Activated CD8-positive, alpha-beta T cell treated with anti-CD3 and anti-CD28 coated beads, Interleukin-2, amount 10 ng/mL, durations not matched to agents 7 days and 5 days (primary cell): ENCODE measurements at places on chromosomes 7 and 10. TPM values are rescaled to one million over a fixed set of nuclear protein-coding genes. Genes with fewer than 3 reads are reported as not detected.

IQCE gene
- total RNA-seq, result 12.4 TPM

ELFN1 gene
- not detected for total RNA-seq

- peaks cover 42% of the 10 kb centered on the region for H3K4me1 ChIP-seq
- H3K36me3 ChIP-seq, result no peaks in the 10 kb centered on the region
- no peak for DNase-seq
- H3K27ac ChIP-seq, result peak overlapping the region; percentile 47
- H3K27me3 ChIP-seq, result no peaks in the 10 kb centered on the region
Observed at GRCh38 chr10:30749385-30749784, 119.8 kb upstream of the LYZL2 start.

DNA sequence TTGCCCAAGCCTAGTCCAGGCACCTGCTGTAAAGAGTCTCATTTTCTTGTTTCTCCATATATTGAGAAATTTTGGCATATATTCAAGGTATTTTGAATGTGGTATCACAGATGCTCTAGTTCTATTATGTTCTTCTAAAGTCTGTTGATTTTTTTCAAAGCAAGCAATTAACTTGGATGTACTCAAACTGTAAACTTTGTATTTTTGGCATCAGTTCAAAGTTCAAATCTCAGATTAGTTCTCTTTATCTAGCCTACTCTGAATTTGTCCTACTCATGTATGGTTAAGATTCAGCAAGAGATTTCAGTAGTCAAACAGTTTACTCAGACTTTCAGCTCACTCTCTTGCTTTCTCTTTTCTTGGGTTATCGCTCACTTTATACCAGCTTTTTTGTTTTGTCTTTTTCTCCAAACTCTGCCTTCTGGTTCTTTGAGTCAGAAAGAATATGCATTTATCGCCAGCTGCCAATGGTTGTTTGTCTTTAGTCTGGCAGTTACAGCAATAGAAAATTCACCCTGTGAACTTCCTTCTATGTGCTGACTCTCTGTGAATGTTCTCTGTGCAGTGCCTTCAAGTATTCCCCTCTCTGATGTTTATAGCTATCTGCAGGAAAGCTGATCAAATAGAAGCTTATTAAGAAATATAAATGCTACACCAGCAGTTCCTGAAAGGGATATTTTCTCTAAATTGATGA, 56.0 kb downstream of the ANKRD7 start:
- no peak overlapping the region for H3K4me3 ChIP-seq
- H3K27ac ChIP-seq, result no peak overlapping the region
- H3K27me3 ChIP-seq, result peaks cover 46% of the 10 kb centered on the region
- no peaks in the 10 kb centered on the region for H3K36me3 ChIP-seq
- no peaks in the 10 kb centered on the region for H3K4me1 ChIP-seq

DNA sequence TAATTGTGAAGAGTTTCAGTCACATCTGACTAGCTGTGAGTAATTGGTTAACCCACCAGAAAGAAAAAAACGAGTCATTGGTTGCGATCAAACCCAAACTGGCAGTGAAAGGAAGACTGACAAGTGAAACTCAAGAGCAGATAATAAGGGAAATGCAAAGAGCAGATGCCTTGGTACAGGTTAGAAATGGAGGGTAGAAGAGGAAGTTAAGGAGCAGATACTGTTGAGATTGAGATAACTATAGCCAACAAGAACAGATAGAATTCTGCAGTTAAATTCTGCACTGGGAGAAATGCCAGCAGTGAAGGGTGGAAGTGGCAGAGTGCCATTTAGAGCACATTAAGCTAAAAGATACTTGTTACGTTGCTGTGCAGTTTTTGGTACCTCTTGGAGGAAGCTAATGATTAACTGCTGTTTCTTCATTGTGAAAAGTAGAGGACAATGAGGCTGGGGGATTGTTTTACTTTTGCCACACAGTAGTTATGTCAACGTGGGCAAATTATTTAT, 65.8 kb downstream of the CDK13 start:
- H3K36me3 ChIP-seq, result peaks cover 19% of the 10 kb centered on the region
- no peak overlapping the region for H3K4me3 ChIP-seq
- no peak overlapping the region for H3K27ac ChIP-seq
- no peaks in the 10 kb centered on the region for H3K27me3 ChIP-seq

- H3K27me3 ChIP-seq, result peaks cover 10% of the 10 kb centered on the region
- H3K4me1 ChIP-seq, result peaks cover 12% of the 10 kb centered on the region
- DNase-seq, result no peak
- H3K27ac ChIP-seq, result no peak overlapping the region
- no peaks in the 10 kb centered on the region for H3K36me3 ChIP-seq
Observed at GRCh38 chr10:117221156-117221711, 19.7 kb upstream of the SLC18A2 start.

GJD4 gene
- not detected for total RNA-seq

CALY gene
- total RNA-seq, result not detected

- peaks cover 11% of the 10 kb centered on the region for H3K36me3 ChIP-seq
- peaks cover 32% of the 10 kb centered on the region for H3K4me1 ChIP-seq
- H3K4me3 ChIP-seq, result peak overlapping the region; percentile 24
- H3K27me3 ChIP-seq, result no peaks in the 10 kb centered on the region
- no peak overlapping the region for H3K27ac ChIP-seq
Observed at GRCh38 chr7:99141334-99141733, 2.6 kb downstream of the SMURF1 start.

OIT3 gene
- total RNA-seq, result not detected

DNA sequence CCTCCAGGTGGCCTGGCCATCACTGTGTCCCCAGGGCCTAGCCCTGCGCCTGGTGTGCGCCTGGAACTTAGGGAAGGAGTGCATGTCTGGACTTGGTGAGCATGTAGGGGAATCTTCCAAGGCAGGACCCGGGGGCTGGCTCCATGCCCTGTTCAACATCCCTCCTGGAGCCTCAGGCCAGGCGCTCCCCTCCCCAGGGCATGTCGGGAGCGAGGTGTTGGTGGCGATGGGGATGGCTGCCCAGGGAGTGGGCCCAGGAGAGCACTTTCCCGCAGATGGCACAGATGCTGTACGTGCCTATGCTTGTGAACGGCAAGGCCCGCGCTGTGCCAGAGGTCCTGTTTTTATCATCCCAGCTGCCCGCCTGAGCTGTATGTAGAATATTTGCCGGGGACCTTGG, 55.0 kb downstream of the CDH23 start:
- no peak for DNase-seq
- H3K36me3 ChIP-seq, result no peaks in the 10 kb centered on the region
- no peaks in the 10 kb centered on the region for H3K4me1 ChIP-seq
- peaks cover 2% of the 10 kb centered on the region for H3K27me3 ChIP-seq
- H3K27ac ChIP-seq, result no peak overlapping the region

DNA sequence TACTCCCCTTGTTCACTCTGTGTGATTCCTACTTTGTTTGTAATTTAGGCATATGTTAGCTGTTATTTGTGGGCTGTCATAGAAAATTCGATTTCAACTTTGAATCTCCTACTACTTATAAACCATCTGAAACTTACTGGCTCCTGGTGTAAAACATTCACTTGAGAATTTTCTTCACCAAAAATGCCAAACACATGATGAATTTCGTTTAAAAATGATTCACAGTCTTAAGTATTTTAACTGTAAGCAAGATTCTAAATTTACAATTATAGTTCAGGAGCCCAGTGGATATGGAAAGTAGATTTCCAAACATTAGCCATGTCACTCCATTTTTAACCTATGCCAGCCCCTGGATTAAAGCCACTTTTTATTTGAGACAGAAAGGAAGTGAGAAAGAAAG, 3.1 kb downstream of the CPED1 start:
- no peak for DNase-seq
- peaks cover 19% of the 10 kb centered on the region for H3K4me1 ChIP-seq
- H3K36me3 ChIP-seq, result no peaks in the 10 kb centered on the region
- H3K27me3 ChIP-seq, result peaks cover 51% of the 10 kb centered on the region
- H3K27ac ChIP-seq, result no peak overlapping the region
- no peak overlapping the region for H3K4me3 ChIP-seq

DNA sequence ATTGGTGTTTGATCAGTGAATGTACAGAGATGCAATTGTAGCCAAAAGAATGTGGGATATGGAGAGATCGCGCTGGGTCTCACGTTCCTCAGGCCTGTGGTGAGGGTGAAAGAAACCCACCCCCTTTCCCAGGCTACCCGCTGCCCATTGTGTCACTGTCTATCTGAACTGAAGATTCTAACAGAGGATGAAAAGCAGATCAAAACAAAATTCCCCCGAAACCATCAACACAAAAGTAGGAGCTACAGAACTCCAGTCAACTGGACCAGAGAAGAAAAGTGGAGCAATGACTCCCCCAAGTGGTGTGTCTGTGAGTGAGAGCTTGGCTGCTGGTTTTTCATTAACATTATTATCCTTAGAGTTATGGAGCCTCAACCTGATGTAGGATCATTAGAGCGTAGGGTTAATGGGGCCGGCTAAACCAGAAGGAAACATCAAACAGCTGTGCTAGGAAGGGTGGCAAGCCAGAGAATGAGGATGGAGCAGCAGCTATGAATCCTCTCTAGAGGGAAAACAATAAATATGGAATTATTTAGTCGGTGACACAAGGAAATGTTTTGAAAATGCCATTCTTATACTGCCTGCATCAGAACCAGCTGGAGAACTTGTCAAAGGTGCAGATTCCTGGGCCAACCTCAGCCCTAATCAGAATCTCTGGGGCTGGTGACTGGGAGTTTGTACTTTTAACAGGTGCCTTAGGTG, 38.3 kb downstream of the AKR1B1 start:
- no peak for DNase-seq
- H3K27me3 ChIP-seq, result no peaks in the 10 kb centered on the region
- no peak overlapping the region for H3K27ac ChIP-seq

DNA sequence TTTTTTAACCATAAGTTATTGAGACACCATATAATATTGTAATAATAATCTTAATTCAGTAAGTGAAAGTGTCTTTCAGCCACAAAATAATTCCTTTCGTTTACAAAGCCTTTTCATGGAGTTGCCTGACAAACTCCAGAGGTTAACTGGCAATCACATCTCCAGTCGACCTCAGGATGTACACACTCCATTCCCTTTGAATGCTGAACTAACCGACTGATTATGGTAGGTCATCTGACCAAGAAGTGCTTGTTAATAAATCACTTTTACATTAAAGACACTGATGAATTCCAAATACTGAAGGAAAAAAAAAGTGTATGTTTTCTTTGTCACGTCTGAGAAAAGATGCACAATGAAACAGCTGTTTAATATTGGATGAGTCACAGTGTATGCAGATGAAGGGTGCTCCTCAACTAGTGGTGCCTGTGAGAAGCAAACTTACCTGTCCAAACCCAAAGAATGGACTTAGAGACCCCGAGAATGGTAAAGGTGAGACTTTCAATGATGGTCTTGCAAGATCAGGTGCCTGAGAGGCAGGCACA, 348.1 kb upstream of the VWC2 start:
- no peaks in the 10 kb centered on the region for H3K4me1 ChIP-seq
- H3K4me3 ChIP-seq, result no peak overlapping the region
- H3K36me3 ChIP-seq, result no peaks in the 10 kb centered on the region
- no peak for DNase-seq
- no peaks in the 10 kb centered on the region for H3K27me3 ChIP-seq

AEBP1 gene
- 15.7 TPM for total RNA-seq

ADAMTS14 gene
- total RNA-seq, result not detected

TDRD1 gene
- total RNA-seq, result not detected

CRHR2 gene
- not detected for total RNA-seq
